ENCODE measurements at places on chromosomes 2 and 18. TPM values are rescaled to one million over a fixed set of nuclear protein-coding genes. Genes with fewer than 3 reads are reported as not detected.

DNA sequence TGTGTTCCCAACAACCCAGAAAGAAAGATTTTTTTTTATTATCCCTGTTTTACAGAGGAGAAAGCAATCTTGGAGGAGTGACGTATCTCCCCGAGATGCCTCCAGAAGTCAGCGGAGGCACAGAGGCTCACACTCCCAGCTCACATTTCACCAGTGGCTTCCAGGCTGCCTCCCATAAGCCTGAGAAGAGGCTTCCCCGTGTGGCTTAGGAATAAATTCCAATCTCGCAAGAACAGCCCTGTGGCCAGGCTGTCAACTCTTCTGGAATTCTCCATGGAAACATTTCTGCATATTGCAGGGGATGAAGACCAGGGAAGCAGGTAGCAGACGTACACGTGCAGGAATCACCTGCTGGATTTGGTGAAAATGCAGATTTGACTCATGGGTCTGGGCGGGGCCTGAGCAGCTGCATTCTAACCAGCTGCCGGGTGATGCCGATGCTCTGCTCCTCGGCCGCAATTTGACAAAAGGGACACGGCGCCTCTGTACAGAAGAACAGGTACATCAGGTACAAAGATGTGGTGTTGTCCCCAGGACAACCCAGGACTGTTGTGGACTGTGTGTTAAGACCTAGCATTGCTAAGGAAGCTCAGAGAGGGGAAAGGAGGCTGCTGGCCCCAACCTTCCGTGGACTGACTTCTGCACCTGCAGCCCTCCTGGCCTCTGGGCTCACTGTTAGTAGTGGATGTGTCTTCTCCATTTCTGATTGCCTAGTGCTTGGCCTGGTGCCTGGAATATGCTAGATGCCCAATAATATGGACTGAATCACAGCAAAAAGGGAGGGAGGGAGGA is 114.2 kb upstream of the ID2 start:
- no peaks in the 10 kb centered on the region for H3K36me3 ChIP-seq
- no peaks in the 10 kb centered on the region for H3K4me1 ChIP-seq

- H3K27ac ChIP-seq, result peak overlapping the region; percentile 94
- H3K27me3 ChIP-seq, result no peaks in the 10 kb centered on the region
- peaks cover 26% of the 10 kb centered on the region for H3K4me1 ChIP-seq
- no peak for DNase-seq
Observed at GRCh38 chr2:98608962-98609604, 694 bp downstream of the UNC50 start.

DNA sequence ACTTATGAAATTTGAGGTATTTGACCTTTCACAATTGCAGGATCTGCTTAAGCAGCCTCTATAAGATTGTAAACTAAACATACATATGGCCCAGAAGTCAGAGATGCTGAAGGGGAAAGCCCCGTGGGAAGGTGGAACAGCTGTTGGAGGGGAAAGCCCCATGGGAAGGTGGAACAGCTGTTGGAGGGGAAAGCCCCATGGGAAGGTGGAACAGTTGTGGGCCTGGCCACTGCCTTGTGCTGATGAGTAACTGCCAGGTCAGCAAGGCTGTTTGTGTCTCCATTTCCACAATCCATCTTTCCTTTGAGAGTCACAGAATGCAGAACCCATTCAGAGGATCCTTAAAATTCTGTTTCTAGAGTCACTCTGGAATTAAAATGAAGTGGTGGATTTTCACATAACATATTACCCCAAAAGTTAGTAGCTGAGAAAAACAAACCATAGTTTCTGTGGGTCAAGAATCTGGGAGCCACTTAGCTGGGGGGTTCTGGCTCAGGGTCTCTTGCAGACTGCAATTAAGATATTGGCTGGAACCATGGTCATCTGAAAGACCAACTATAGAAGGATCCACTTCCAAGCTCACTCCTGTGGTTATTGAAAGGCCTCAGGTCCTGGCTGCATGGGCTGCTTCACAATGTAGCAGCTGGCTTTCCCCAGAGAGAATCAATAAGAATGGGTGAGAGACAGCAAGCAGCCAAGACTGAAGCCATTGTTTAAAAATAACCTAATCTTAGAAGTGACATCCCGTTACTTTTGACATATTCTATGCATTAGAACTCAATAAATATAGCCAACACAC is 86.6 kb upstream of the CAVIN2 start:
- DNase-seq, result no peak
- no peak overlapping the region for H3K4me3 ChIP-seq
- H3K27ac ChIP-seq, result no peak overlapping the region
- no peaks in the 10 kb centered on the region for H3K36me3 ChIP-seq
- H3K27me3 ChIP-seq, result no peaks in the 10 kb centered on the region

DNA sequence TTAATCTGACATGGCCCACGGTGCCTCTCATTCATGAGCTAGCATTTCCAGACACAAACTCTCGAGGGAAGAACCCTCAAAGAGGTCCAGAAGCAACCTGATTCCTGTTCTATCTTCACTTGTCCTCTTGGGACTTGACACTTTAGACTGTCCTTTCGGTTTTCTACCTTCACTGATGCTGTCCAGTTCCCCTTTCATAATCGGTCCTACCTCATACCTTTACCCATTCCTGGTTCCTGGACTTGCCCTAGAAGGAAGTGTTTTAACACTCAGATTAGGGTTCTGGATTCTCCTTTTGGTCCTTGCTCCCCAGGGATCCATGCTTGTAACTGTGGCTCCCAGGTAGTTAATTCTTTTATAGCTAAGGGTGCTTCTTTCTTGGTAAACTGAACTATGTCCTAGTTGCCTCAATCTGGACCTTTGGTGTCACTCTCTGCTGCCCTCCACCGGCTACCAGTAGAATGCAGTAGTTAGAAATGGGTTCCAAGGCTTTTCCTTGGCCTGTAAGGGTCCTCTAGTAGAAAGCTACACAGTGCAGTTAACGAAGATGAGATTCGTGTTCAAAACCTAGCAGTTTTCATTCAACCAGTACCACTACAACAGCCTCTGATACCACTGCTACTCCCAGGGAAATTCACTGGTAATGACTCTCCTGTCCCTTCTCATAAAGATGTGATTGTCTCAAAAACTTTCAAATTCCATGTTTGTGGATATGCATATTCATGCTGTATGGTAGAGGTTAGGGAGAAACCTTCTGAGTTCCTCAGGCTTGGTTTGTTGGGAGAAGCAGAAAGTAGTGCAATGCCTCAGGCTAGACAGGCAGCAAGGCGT is 178.1 kb upstream of the CYP26B1 start:
- H3K27ac ChIP-seq, result no peak overlapping the region
- no peak for DNase-seq
- H3K27me3 ChIP-seq, result no peaks in the 10 kb centered on the region
- H3K4me3 ChIP-seq, result no peak overlapping the region
- no peaks in the 10 kb centered on the region for H3K4me1 ChIP-seq

DNA sequence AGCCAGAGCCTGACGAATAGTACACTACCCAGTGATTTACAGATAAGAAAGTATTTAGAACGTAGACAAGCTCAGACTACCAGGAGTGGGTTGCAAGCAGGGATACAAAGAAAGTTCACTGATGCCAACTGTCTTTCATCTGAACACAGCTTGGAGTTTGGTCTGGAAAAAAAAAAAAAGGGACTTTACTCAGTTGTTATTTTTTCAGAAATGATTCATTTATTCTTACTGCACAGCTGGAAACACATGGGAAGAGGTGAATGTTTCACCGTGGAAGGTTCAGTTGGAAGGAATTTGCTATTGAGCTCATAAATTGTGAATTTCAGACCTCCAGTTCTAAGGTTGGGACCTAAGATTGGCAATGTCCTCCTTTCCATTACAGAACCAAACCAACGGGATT is 259.7 kb downstream of the ETAA1 start:
- no peaks in the 10 kb centered on the region for H3K36me3 ChIP-seq
- H3K4me3 ChIP-seq, result no peak overlapping the region
- DNase-seq, result no peak
- H3K4me1 ChIP-seq, result no peaks in the 10 kb centered on the region
- no peak overlapping the region for H3K27ac ChIP-seq

GRCh38 chr2:26740890-26741302 is 23.2 kb upstream of the SLC35F6 start:
- H3K4me3 ChIP-seq, result no peak overlapping the region
- H3K27me3 ChIP-seq, result no peaks in the 10 kb centered on the region
- no peak overlapping the region for H3K27ac ChIP-seq
- H3K4me1 ChIP-seq, result no peaks in the 10 kb centered on the region
- H3K36me3 ChIP-seq, result no peaks in the 10 kb centered on the region
- DNase-seq, result no peak

DNA sequence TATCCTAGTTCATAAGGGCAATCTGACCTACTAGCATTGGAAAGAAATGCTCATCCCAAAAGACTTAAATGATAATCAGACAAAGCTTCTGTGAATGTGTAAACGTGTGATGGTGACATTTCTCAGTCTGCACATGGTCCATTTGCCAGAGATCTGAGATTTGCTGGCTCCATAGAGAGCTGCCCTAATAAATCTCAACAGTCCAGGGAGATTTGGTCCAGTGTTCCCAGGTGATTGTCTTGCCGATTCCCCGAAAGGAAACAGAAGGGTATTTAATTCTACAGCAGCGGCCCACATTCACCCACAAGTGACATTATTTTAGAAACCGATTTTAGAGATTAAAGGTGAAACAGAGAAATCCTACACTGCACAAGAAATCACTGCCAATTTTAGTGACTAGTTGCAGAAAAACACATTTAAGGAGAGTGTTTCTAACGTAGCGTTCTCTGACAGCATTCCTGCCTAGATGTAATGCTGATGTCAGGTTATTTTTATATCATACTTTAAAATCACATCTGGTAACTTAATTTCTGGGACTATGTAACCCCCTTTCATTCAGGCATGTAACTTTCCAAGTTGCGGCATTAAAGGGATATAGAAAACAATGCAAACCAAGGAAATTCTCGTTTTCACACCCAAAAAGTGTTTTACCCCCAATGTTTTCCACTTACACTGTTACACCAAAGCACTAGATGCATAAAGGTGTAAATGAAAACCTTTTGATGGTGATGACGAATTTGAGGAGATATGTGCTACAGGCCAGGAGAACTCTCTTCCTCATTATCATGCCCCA is 231.9 kb upstream of the FN1 start:
- DNase-seq, result no peak
- peaks cover 20% of the 10 kb centered on the region for H3K4me1 ChIP-seq
- no peak overlapping the region for H3K4me3 ChIP-seq
- H3K27me3 ChIP-seq, result no peaks in the 10 kb centered on the region

DNA sequence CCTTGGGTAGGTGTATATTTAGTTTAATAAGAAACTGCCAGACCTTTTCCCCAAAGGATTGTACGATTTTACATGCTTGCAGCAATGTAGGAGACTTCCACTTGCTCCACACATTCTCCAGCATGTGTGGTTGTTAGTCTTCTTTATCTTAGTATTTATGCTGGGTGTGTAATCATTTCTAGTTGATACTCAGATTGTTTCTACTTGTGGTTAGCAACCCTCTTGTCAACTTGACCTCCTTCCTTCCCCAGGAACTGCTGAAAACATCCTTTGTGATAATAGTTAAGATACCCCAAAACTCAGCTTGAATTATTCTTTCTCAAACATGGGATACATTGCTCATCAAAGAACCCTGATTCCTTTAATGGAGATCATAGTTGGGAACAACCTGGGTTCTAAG is 37.2 kb upstream of the CYBRD1 start:
- no peaks in the 10 kb centered on the region for H3K27me3 ChIP-seq
- H3K27ac ChIP-seq, result no peak overlapping the region
- H3K4me1 ChIP-seq, result peaks cover 8% of the 10 kb centered on the region
- no peak overlapping the region for H3K4me3 ChIP-seq

- H3K4me1 ChIP-seq, result no peaks in the 10 kb centered on the region
- H3K36me3 ChIP-seq, result no peaks in the 10 kb centered on the region
- no peak for DNase-seq
- H3K4me3 ChIP-seq, result no peak overlapping the region
- no peaks in the 10 kb centered on the region for H3K27me3 ChIP-seq
Observed at GRCh38 chr2:170084820-170085491, 93.0 kb upstream of the MYO3B start.

- H3K4me1 ChIP-seq, result no peaks in the 10 kb centered on the region
- H3K27me3 ChIP-seq, result peaks cover 8% of the 10 kb centered on the region
- H3K27ac ChIP-seq, result no peak overlapping the region
- no peak overlapping the region for H3K4me3 ChIP-seq
- no peaks in the 10 kb centered on the region for H3K36me3 ChIP-seq
- DNase-seq, result no peak
Observed at GRCh38 chr2:84858123-84858522, 22.8 kb downstream of the TRABD2A start.

- H3K27ac ChIP-seq, result no peak overlapping the region
- H3K4me3 ChIP-seq, result no peak overlapping the region
- DNase-seq, result no peak
- H3K4me1 ChIP-seq, result no peaks in the 10 kb centered on the region
- no peaks in the 10 kb centered on the region for H3K27me3 ChIP-seq
Observed at GRCh38 chr2:172624996-172625395, 69.1 kb downstream of the PDK1 start.

DNA sequence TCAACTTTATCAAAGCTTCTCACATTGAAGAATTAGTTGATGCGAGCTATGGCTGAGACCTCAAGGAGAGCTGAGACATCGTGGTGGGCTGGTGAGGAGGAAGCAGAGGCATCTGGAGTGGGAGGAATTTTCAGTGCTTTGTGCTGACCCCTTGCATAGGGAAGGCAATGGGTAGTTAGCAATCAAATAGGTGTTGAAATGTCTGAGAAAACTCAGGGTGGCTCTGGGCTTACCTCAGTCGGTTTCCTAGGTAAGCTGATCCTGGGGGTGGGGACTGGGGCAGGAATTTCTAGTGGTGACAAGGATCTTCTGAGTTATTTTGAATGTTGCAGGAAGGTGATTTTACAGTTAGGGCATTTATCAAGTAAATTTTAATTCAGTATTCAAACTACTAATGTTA is 20.7 kb upstream of the DPP10 start:
- DNase-seq, result no peak
- H3K27ac ChIP-seq, result no peak overlapping the region
- no peaks in the 10 kb centered on the region for H3K27me3 ChIP-seq
- no peak overlapping the region for H3K4me3 ChIP-seq
- H3K36me3 ChIP-seq, result no peaks in the 10 kb centered on the region
- H3K4me1 ChIP-seq, result no peaks in the 10 kb centered on the region

GRCh38 chr2:160820691-160821090 is 327.1 kb upstream of the RBMS1 start:
- DNase-seq, result no peak
- H3K36me3 ChIP-seq, result no peaks in the 10 kb centered on the region
- no peak overlapping the region for H3K4me3 ChIP-seq
- H3K27me3 ChIP-seq, result no peaks in the 10 kb centered on the region

GRCh38 chr2:62180975-62181374 is 14.9 kb upstream of the B3GNT2 start:
- no peak for DNase-seq
- no peaks in the 10 kb centered on the region for H3K4me1 ChIP-seq
- no peak overlapping the region for H3K4me3 ChIP-seq
- H3K27ac ChIP-seq, result no peak overlapping the region

The ARHGAP25 gene
- polyA plus RNA-seq, result 25.3 TPM

The TAF4B gene
- 5.9 TPM for polyA plus RNA-seq

The SLC8A1 gene
- 2.7 TPM for polyA plus RNA-seq

The GDF7 gene
- not detected for polyA plus RNA-seq

The LANCL1 gene
- 91.5 TPM for polyA plus RNA-seq

The MARCO gene
- 0.17 TPM for polyA plus RNA-seq

The CRYGD gene
- polyA plus RNA-seq, result not detected

The OXER1 gene
- not detected for polyA plus RNA-seq

The EIPR1 gene
- 49.3 TPM for polyA plus RNA-seq

The SLC19A3 gene
- 0.58 TPM for polyA plus RNA-seq

The C2orf81 gene
- polyA plus RNA-seq, result 0.58 TPM

The KCNF1 gene
- 0.08 TPM for polyA plus RNA-seq

The IFT172 gene
- 12.7 TPM for polyA plus RNA-seq

The FABP1 gene
- not detected for polyA plus RNA-seq

All from keratinocyte (primary cell).